ENCODE measurements at places on chromosomes 11 and 22.

- DNase-seq, result peak; percentile 12
Measured at GRCh38 chr22:42062506-42063170, 8.0 kb downstream of the NAGA start.

GRCh38 chr22:49307870-49308269 lies 519.8 kb downstream of the BRD1 start:
- DNase-seq, result peak; percentile 7

DNA sequence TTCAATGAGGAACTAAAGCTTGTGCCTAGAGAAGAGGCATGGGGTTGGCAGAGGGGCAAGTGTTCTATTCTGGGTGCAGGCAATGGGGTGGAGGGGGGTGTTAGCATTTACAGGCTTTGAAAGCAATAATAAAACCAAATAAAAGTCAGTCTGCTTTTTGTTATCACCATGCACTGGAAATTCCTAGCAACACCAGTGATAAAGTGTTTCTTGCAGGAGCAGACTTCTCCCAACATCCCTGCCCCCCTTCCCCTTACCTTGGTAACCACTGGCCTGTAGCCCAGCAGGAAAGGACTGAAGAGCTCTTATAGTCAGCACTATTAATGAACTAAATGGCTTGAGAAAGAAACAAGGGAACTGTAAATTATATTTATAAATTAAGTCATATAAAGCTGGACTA lies 65.2 kb upstream of the SESN3 start:
- DNase-seq, result no peak

- DNase-seq, result no peak
Measured at GRCh38 chr11:76269247-76269646, 62.9 kb upstream of the WNT11 start.

DNA sequence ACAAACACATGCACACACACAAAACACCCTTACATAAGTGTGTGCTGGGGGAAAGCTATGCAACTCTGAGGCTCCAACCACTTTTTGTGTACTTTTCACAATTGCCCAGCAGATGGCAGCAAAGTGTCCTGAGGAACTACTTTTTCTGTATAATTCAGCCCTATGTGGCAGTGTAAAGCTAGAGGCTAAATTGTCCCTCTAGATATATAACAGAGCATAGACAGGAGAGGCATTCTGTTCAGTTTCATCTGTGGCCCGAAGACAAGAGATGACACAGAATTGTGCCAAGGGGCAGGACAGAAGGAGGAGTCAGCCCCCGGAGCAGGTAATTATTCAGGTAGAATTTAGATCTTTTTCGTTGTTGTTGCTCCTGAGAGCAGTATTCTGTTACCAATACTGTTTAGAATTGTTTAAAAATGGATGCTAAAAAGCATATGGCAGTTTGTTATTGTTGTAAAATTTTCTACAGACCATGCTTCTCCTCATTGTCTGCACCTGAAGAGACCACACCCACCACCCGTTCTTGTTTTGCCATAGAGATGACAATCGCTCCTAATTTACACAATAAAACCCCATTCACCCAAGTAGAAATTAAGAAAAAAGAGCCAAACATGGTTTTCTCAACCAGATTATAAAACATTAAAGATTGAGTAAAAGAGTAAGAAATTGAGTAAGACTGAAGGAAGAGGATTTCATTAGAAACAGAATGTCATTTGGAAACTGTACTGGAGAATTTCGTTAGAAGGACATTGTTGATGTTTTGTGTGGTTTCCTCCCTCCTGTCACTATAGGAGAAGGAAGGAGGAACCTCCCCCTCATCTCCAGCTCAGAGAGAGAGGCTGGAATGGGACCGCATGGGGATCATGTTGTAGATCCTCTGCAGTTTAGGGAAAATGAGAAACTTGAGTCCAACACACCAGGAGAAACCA lies 14.5 kb upstream of the MS4A7 start:
- peak; percentile 62 for DNase-seq

- DNase-seq, result no peak
Measured at GRCh38 chr11:94574193-94574961, 7.2 kb downstream of the PIWIL4 start.

- DNase-seq, result no peak
Measured at GRCh38 chr11:104451197-104451893, 287.4 kb upstream of the PDGFD start.

- no peak for DNase-seq
Measured at GRCh38 chr22:30265131-30265720, 1.4 kb downstream of the OSM start.

DNA sequence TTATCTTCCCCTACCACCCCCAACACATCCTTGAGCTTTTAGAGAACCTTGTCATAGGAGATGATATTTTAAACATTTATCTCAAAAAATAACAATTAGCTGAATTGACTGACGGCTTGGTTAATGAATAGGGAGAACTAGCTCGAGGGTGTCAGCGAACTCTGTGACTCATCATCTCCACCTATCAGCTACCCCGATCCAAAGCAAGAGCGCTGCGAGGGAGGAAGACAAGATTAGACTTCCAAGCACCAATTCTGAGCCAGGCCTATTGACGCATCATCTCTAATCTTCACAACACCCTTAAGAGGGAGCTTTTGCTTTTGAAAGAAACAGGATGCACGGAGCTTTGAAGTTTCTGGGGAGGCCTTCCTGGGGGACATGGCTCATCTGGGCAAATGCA lies 51.0 kb upstream of the GALNT18 start:
- no peak for DNase-seq

DNA sequence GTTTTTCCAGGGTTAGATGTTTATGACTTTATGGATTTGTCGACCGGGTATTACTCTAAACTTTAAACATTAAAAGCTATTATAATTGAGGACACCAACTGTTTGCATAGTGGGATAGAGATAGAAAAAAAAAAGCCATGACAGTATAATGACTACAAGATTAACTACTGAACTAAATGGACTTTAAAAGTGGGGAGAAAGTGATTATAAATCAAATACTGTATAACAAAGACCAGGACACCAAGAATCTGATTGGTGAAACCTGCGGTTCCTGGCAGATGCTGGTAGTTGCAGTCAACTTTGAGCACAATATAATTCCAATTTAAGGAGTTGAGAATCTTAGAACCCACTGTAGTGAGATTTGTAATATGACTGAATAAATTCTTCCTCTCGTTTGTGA lies 2.5 kb downstream of the CRKL start:
- no peak for DNase-seq

GRCh38 chr11:36288442-36289225 lies 590 bp downstream of the COMMD9 start:
- DNase-seq, result no peak

DNA sequence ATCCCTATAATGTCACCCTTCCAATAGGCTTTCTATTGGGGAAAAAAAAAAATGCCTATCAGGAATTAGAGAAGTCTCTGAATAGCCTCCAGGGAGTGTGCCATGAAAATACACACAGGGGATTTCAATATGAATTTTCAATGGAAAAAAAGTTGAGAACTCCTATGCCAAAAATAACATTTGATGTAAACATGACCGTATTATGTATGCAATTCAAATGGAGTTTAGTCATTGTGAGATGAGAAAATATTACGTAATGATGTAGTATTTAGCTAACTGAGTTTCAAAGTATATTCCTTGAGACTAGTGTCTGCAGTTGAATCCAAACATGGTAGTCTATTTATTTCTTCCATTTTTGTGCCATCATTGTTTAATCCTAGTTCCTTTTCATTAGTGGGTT lies 182.3 kb downstream of the BLID start:
- no peak for DNase-seq

DNA sequence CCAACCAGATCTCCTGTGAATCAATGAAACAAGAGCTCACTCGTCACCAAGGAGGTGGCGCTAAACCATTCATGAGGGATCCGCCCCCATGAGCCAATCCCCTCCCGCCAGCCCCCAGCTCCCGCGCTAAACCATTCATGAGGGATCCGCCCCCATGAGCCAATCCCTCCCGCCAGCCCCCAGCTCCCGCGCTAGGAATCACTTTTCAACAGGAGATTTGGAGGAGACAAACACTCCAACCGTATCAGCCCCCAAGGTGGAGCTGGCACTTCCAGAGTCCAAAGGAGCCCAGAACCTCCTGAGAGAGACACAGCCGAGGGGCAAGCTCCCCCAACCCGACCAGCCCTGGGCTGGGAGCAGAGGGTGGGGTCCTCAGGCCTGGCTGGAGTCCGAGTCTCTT lies 40.9 kb upstream of the PRR5 start:
- DNase-seq, result no peak

DNA sequence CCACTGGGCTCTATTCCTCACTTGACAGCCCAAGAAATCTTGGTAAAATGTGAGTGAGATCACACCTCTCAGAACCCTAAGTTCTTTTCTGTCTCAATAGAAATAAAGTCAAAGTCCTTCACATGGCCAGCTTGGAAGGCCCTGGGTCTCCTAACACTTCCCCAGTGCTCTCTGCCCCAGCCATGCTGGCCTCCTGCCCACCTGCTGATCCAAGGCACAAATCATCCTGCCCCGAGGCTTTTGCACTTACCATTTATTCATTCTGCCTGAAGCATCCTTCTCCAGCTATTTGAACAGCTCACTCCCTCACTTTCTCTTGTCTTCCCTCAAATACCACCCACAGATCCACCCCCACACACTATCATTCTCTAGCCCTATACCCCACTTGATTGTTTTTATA lies 26.4 kb downstream of the ISX start:
- no peak for DNase-seq

DNA sequence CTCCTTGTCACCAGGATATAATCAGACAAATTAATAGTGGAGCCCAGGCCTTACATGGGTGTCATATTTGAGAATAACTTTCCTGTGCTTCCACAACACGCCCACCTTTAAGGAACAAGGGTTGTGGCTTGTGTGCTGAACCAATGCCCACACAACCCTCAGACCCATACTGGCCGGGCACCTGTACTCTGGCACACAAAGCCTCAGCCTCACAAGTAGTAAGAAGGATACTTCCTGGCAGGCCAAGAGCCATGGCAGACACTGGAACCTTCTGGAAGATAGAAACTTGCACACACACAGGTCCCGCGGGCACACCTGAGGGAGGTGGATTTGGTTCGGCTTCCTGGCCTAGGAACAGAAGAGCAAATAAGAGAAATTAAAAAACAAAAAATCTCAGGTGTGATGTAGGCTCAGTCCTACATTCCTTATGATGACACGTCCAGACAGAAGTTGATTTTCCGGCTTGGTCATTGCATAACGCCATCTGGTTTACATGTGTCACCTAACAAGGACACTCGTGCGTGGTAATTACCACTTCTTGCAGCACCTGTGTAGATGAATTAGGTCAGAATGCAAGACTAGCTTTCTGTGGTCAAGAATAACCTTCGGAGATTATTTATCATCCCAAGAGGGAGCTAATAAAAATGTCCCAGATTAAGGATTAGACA lies 5.8 kb upstream of the BRD1 start:
- DNase-seq, result peak; percentile 10

DNA sequence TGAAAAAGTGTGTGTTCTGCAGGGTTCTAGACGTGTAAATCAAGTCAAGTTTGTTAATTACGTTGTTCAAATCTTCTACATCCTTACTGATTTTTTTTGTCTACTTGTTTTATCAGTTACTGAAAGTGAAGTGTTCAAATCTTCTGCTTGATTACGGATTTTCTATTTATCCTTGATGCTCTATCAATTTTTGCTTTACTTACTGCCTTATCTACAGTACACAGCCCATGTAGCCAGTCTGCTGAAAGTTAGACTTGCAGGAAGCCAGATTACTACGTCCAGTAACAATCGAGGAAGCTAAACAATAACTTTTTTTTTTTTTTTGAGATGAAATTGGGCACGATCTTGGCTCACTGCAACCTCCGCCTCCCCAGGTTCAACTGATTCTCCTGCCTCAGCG lies 15.6 kb upstream of the C11orf24 start:
- no peak for DNase-seq

DNA sequence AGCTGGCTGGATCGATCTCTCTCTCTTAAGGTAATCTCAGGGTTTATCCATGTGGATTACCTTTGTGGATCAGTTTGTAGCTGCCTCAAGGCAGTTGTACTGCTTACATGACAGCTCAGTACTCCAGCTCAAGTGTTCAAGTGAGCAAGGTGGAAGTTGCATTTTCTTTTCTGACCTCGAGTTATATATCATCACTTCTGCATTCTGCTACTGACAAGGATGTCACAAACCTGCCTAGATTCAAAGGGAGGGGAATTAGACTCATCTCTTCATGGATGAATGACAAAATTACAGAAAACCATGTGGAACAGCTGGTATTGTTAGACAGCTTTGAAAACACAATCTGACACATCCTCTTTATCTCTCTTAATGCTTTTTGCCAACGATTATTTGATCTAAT lies 6.1 kb upstream of the TCN2 start:
- no peak for DNase-seq

- peak; percentile 56 for DNase-seq
Measured at GRCh38 chr11:13384908-13385640, 77.9 kb downstream of the BTBD10 start.

- DNase-seq, result no peak
Measured at GRCh38 chr11:78607696-78608095, 33.0 kb upstream of the NARS2 start.

DNA sequence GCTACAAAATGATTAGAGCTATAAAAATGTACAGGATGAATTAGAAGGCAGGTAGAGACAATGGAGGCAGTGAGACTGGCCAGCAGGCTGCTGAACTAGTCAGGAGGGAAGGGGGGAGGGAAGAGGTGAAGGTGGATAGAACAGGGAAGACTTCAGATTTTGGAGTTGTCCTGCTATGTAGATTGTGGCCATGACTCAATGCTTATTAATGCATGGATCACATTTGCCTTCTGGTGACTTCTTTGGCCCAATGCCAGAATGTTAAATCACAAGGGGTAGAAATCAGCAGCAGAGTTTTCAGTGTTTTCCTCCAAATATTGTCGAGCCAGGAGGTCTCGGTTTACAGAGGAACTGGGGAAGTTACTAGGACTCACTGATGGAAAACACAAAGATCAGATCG lies 346.6 kb downstream of the AASDHPPT start:
- no peak for DNase-seq

GRCh38 chr11:14059491-14059890 lies 97.0 kb downstream of the SPON1 start:
- no peak for DNase-seq

DNA sequence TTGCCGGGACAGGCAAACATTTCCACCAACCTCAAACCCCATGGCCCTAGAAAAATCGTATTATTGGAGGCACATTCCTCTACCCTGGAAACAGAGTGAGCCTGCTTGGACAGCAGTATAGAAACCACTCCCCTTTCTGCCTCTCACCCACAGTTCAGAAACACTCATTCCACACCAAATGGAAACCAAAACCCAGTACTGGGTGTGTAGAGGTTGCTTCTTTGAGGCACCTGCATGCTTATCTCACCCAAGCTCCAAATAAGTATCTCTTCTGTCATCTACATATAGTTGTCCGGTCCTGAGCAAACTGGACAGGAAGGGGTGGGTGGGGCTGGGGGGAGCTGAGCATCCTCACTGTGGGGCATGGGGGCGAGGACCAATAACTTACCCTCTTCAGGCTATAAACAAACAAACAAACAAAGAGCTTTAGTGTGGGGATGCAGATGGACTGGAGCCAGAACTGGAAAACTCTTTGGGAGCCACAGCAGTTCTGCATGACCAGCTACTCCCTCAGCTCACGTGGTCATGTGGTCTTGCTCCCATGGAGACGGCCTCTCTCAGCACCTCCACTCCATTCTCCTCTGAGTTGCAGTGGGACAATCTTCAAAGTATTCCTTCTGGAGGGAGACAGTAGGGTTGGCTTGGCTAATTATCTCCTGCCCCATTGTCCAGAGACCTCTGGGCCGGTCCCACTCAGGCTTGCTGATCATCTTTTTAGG lies 1.0 kb upstream of the PLAAT2 start:
- no peak for DNase-seq

GRCh38 chr11:74937696-74938475 lies 11.0 kb downstream of the XRRA1 start:
- DNase-seq, result no peak
